Calu3 (cell line): ENCODE measurements at places on chromosomes 6 and 20.

DNA sequence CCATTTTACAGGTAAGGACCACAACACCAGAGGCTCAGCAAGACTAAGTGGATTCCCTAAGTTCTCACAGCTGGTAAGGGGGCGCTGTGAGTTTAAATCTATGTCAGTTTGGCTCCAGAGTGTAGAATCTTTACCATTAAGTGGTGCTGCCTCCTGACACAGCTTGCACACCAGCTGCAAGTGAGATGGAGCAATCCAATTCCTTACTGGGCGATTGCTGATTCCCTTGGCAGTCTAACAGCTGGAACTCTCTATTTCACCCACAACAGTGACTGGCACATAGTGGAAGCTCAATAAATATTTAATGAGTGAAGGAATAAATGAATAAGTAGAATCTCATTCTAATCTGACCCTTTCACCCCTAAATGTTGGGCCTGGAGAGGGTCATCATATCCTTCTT is 176.7 kb downstream of the CLIC5 start:
- peaks cover 56% of the 10 kb centered on the region for H3K27me3 ChIP-seq
- H3K4me1 ChIP-seq = no peaks in the 10 kb centered on the region
- H3K27ac ChIP-seq = no peak overlapping the region
- H3K4me3 ChIP-seq = no peak overlapping the region
- DNase-seq = no peak

GRCh38 chr20:57676589-57677583 is 32.9 kb downstream of the PMEPA1 start:
- peak overlapping the region; percentile 32 for H3K4me3 ChIP-seq
- no peaks in the 10 kb centered on the region for H3K27me3 ChIP-seq
- peaks cover 100% of the 10 kb centered on the region for H3K4me1 ChIP-seq
- H3K36me3 ChIP-seq = peaks cover 100% of the 10 kb centered on the region

DNA sequence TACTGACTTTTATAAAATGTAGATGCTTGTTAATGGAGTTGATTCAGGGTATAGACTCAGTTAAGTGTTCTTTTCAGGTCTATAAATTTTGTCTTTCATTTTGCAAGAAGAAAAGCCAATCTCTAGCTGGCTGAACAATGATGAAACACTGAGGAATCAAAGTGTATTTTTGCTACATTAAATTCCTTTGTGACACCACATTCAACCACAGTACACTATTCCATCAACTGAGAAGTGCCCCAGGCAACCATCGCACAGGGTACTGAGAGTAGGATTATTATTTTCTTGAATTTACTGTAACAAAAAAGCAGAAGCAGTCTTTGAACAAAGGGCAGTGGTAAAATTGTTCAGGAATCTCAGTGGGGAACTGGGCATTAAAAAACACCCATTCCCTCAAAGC is 83.6 kb downstream of the PREP start:
- no peaks in the 10 kb centered on the region for H3K27me3 ChIP-seq
- no peaks in the 10 kb centered on the region for H3K4me1 ChIP-seq
- no peak for DNase-seq
- peaks cover 19% of the 10 kb centered on the region for H3K36me3 ChIP-seq
- no peak overlapping the region for H3K4me3 ChIP-seq

GRCh38 chr6:48889429-48889828 is 573.6 kb downstream of the MMUT start:
- H3K27me3 ChIP-seq = no peaks in the 10 kb centered on the region
- H3K27ac ChIP-seq = no peak overlapping the region
- H3K4me1 ChIP-seq = no peaks in the 10 kb centered on the region
- H3K4me3 ChIP-seq = no peak overlapping the region
- DNase-seq = no peak

- H3K4me3 ChIP-seq = no peak overlapping the region
- H3K27me3 ChIP-seq = no peaks in the 10 kb centered on the region
- peaks cover 19% of the 10 kb centered on the region for H3K36me3 ChIP-seq
Observed at GRCh38 chr6:79082304-79082703, 4.2 kb upstream of the PHIP start.

GRCh38 chr6:141874930-141875602 is 257.7 kb upstream of the GJE1 start:
- H3K27ac ChIP-seq = peak overlapping the region; percentile 82
- peaks cover 21% of the 10 kb centered on the region for H3K4me1 ChIP-seq
- no peaks in the 10 kb centered on the region for H3K27me3 ChIP-seq
- no peak for DNase-seq

DNA sequence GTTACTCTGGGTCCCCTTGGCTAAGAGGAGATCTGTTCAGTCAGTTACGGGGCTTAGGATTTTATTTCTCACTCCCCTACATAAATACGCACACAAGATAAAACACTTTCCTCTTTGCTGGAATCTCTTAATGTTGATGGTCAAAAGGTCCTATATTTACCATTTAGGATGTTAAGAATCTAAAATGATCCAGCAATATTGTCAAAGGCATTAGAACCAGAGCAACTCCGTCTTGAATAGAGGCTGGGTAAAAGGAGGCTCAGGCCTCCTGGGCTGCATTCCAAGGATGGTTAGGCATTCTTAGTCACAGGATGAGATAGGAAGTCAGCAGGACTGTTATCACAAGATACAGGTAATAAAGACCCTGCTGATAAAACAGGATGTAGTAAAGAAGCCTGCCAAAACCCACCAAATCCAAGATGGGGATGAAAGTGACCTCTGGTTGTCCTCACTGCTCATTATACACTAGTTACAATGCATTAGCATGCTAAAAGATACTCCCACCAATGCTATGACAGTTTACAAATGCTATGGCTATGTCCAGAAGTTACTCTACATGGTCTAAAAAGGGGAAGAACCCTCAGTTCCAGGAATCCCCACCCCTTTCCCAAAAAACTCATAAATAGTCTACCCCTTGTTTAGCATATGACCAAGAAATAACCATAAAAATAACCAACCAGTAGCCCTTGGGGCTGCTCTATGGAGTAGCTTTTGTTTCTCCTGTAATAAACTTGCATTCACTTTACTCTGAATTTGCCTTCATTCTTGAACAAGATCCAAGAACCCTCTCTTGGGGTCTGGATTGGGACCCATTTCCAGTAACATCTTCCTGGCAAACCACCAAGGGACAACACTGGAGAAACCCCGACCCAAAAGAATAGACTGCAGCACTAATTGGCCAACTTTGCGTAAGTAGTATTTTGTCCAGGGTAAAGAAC is 107.5 kb downstream of the DTNBP1 start:
- no peak for DNase-seq
- H3K4me3 ChIP-seq = no peak overlapping the region
- no peaks in the 10 kb centered on the region for H3K4me1 ChIP-seq
- H3K36me3 ChIP-seq = no peaks in the 10 kb centered on the region

GRCh38 chr6:34566830-34567546 is 10.9 kb upstream of the SPDEF start:
- peaks cover 12% of the 10 kb centered on the region for H3K4me1 ChIP-seq
- H3K27me3 ChIP-seq = peaks cover 13% of the 10 kb centered on the region
- H3K4me3 ChIP-seq = no peak overlapping the region
- H3K36me3 ChIP-seq = peaks cover 11% of the 10 kb centered on the region

DNA sequence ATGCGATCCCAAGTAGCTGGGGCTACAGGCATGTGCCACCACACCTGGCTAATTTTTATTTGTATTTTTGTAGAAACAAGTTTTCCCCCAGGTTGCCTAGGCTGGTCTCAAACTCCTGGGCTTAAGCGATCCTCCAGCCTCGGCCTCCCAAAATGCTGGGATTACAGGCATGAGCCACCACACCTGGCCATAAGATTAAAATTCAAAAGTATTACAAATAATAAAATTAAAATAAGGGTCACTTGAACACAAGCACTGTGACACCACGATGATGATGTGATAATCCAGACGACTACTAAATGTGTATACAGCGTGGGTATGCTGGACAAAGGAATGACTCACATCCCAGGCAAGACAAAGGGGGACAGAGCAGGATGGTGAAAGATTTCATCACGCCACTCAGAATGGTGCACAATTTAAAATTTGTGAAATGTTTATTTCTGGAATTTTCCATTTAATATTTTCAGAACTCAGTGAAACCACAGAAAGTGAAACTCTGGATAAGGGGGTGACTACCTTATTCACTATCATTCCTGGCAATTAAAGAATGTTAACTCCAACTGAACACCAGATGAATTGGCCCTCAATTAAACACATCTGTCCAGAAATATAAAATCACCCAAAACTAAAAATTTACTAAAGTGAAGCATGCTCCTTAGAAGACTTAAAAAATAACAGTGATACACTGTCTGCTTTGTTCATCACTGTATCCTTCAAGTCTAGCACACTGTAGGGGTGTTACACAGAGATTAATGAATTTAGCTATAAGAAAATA is 13.1 kb downstream of the B4GALT5 start:
- H3K36me3 ChIP-seq = peaks cover 18% of the 10 kb centered on the region
- H3K4me1 ChIP-seq = peaks cover 69% of the 10 kb centered on the region
- peak; percentile 56 for DNase-seq
- H3K4me3 ChIP-seq = peak overlapping the region; percentile 6

- H3K36me3 ChIP-seq = no peaks in the 10 kb centered on the region
- peaks cover 9% of the 10 kb centered on the region for H3K4me1 ChIP-seq
- no peak overlapping the region for H3K27ac ChIP-seq
- H3K4me3 ChIP-seq = no peak overlapping the region
Observed at GRCh38 chr6:1203546-1203945, 108.4 kb upstream of the FOXQ1 start.

DNA sequence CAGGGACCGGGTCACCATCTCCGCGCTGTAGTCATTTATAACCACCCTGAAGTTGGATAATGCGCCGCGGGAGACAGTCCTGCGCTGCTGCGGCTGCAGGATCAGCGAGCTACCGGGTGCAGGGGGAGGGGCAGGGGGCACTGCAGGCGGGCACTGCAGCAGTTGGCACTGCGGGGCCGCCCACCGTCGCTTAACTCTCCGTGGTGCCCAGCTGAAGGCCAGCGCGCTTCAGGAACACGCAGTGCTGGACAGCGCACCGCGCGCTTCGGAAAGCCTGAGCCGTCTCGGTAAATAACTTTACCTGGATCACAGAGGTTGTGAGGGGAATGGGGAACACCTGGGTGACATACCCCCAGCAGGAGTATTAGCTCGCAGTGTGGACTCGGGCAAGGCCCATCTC is 12.4 kb upstream of the LRFN2 start:
- H3K4me3 ChIP-seq = no peak overlapping the region
- DNase-seq = no peak
- H3K4me1 ChIP-seq = no peaks in the 10 kb centered on the region

DNA sequence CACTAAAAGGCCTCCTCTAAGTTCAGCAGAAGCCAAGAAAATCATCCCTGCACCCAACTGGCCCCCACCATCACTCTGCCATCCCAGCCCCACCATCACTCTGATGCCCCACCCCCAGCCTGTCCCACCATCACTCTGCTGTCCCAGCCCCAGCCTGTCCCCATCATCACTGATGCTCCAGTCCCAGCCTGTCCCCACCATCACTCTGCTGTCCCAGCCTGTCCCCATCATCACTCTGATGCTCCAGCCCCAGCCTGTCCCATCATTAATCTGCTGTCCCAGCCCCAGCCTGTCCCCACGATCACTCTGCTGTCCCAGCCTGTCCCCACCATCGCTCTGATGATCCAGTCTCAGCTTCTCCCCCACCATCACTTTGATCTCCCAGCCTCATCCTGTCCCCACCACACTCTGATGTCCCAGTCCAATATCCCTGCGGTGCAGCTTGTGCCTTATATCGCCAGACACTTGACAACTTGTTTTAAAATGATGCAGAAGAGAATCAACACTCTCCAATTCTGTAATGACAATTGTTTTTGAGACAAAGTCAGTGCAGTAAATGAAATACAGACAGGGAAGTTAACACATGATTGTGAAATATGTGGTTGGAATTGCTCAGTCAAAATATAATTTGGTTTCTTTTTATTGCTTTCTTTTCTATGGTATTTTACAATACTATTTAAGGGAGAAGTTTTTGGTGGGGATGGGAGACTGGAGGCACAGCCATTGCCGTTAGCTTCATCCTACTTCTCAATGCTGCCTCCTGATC is 100.8 kb downstream of the TNFAIP3 start:
- no peaks in the 10 kb centered on the region for H3K27me3 ChIP-seq
- no peak overlapping the region for H3K4me3 ChIP-seq
- no peaks in the 10 kb centered on the region for H3K36me3 ChIP-seq
- no peak overlapping the region for H3K27ac ChIP-seq
- DNase-seq = no peak
- H3K4me1 ChIP-seq = peaks cover 9% of the 10 kb centered on the region

GRCh38 chr6:112021691-112022310 is 32.1 kb upstream of the CCN6 start:
- no peaks in the 10 kb centered on the region for H3K36me3 ChIP-seq
- H3K27me3 ChIP-seq = peaks cover 16% of the 10 kb centered on the region
- no peaks in the 10 kb centered on the region for H3K4me1 ChIP-seq
- DNase-seq = no peak

- peaks cover 21% of the 10 kb centered on the region for H3K27me3 ChIP-seq
- DNase-seq = no peak
- H3K4me3 ChIP-seq = no peak overlapping the region
- H3K36me3 ChIP-seq = no peaks in the 10 kb centered on the region
- no peak overlapping the region for H3K27ac ChIP-seq
Observed at GRCh38 chr6:157770946-157771345, 52.1 kb upstream of the SNX9 start.
